DMS 273 treated with DMSO at 0.1 percent for 48 hours (cell line): ENCODE measurements at places on chromosomes 13 and 19.

DNA sequence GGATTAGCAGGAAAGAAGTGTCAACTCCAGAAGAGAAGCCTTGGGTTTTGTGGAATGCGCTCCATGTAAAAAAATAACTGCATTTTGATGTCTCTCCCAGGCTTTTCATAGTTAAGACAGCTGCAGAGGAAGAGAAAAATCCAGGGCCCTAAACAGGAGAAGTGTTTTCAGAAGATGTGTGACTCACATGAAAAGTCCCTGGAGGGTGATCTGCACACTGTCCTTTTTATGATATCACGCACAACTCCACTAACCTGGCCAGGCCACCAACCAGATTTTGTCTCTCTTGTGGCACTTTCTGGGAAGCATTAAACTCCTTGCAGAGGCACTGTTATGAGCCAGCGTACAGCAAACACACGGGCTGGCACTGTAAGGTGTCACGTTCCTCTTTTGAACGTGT, 267.3 kb downstream of the FGF9 start:
- no peak for DNase-seq

DNA sequence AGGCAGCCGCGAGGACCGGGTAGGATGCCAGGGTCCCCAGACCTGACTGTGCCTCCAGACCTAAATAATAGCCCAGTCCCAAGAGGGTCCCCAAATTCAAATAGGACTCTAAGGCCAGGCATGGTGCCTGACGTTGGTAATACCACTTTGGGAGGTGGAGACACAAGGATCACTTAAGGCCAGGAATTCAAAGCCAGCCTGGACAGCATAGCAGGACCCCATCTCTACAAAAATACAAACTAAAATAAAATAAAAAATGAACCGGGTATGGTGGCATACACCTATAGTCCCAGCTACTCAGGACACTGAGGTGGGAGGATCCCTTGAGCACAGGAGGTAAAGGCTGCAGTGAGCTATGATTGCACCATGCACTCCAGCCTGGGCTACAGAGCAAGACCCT, 5.4 kb upstream of the APLP1 start:
- DNase-seq: no peak

GRCh38 chr13:32736648-32737047, 150.4 kb downstream of the PDS5B start:
- DNase-seq: no peak

- DNase-seq: no peak
Observed at GRCh38 chr19:28567834-28568233, 645.1 kb downstream of the UQCRFS1 start.

- DNase-seq: no peak
Observed at GRCh38 chr19:18137657-18138339, 15.2 kb upstream of the PIK3R2 start.

DNA sequence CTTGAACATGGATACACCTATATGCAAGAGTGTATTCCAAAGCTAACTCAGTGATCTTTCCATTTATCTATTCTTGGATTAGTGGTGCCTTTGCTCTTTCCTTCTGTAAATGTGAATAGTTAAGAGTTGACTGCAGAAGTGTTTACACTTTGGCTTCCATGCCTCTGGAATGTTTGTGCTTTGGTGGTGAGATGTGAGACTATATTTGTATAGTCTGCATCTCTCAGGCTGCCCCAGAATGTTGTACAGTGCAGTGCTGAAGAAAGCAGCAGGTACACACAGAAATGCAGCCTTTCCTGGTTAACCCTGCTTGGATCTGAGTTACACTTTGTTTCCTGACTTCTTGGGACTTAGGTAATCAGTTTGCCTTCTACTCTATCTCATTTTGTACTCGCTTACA, 90.2 kb downstream of the DNAJC15 start:
- no peak for DNase-seq

DNA sequence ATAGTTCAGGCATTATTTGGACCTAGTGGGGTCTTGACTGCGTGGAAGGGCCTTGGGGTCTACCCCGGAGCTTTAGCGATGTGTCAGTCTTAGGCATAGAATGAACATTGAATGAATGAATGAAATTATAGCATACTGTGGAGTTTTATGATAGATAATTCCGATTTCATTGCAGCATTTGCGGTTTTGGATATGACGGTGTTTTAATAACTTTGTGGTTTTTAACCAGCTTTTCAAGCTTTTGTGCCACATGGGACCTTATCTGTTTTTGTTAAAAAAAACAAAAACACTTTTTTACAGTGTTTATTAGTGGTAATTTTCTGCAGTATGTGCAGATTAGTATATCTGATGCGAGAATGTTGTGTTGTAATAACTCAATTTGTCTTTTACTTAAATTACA, 696 bp downstream of the NUP58 start:
- DNase-seq: no peak

GRCh38 chr13:30615866-30616541, 1.7 kb upstream of the USPL1 start:
- DNase-seq: no peak

DNA sequence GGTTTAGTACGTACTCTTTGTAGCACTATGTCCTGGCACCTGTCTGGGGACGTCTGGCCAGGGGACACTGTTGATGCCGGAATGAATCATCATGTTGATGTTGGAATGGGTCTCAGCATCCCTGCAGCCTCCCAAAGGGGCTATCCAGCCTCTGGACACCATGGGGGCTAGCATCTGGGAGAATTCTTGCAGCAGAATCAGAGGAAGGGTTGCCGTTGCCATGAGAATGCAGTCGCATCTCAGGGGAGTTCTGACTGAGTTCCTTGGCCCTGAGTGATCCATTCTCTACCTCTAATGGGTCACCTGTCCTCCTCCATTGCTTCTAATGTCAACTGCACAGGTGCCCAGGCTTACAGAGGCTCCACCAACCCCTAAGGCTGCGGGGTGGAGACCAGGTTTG, 129.1 kb downstream of the UQCRFS1 start:
- DNase-seq: no peak

GRCh38 chr19:48815870-48816501, 5.2 kb upstream of the BCAT2 start:
- DNase-seq: no peak

DNA sequence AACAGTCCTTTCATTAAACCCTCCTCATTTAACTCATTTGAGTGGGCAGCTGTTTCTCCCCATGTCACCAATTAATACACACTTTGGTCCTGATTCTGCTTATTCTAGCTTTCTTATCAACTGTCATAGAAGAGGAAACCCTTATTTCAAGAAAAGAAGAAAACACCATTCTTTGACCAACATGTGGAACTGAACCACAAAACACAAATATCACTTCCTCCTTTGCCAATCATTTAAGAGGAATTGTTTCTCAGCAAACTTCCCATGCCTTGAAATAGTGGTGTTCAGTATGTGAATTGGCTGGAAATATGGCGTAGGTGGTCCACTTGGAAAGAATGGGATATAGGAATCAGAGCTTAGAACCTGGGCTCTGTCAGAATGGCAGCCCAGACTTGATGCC, 20.4 kb downstream of the MBD3L2B start:
- no peak for DNase-seq
